HEK293T (cell line): ENCODE measurements at places on chromosomes 5 and 9.

GRCh38 chr5:113067635-113068344 is 91.2 kb downstream of the DCP2 start:
- DNase-seq, result no peak

DNA sequence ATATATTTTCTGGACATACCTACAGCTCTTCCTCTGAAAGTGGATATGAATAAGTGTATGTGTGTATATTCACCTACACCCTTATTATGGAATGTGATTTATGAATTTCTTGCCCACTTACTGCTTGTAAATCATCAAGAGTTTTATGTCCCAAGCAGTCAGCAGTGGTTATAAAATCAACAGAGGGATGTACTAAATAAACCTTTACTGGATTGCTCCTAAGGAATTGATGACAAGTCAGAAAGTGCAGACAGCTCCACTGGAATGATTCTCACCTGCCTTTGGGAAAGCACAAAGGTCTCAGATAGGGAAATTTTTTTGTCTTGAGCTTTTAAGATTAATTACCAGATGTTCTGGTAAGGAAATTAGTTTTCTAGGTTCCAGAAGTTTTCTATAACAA is 9.3 kb downstream of the TMEM174 start:
- no peak for DNase-seq

- no peak for DNase-seq
Observed at GRCh38 chr5:66213533-66213932, 69.4 kb downstream of the SREK1 start.

GRCh38 chr9:98864281-98865174 is 57.1 kb downstream of the GALNT12 start:
- no peak for DNase-seq

DNA sequence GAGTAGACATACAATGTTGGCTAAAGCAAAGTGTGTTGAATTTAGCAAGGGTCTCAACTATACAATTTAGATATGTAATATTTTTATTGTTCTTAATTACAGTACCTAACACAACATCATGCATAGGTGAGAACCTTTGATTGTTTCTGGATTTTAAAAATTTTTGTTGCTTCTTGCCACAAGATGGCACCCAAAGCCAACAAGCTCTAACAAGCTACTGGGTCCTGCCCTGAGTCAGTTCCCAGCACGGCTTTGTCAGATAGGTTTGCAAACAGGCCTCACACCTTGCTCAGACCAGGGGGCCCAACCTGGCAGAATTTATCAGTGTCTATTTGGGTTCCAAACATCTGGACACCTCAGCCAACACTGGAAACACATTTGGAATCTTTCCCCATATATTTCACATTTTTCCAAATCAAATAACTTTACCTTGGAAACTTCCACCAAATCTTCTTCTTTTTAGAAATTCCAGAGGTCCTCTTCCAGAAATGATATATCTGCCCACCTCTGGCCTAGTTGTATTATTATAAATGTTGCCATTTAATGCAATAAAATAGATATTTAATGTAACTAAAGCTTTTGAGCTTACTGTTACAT is 49.5 kb upstream of the EGFLAM start:
- peak; percentile 59 for DNase-seq

GRCh38 chr5:56262279-56262678 is 29.1 kb upstream of the ANKRD55 start:
- no peak for DNase-seq

- no peak for DNase-seq
Observed at GRCh38 chr5:93588352-93589151, 5.5 kb downstream of the NR2F1 start.

GRCh38 chr5:132190161-132190817 is 37.4 kb downstream of the P4HA2 start:
- DNase-seq, result peak; percentile 68

- no peak for DNase-seq
Observed at GRCh38 chr5:28234356-28234968, 1196.1 kb upstream of the CDH9 start.

DNA sequence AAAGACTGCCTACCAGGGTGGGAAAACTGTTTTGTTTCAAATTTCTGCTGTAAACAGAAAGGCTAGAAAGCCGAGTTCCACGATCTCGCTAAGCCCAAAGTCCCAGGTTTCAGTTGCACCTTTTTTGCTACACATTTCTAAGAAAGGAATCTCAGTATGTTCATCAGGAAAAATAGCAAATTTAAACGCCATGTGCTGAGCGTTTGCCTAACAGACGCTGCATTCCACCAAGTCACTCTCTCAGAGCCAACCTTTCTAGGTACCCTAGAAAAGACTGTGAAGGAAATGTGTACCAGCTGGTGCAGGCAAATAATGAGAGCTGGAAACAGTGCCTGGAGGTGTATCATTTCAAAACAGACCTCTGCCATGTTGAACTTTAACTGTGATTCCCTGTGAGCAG is 71.8 kb downstream of the FRMD3 start:
- no peak for DNase-seq

- peak; percentile 80 for DNase-seq
Observed at GRCh38 chr5:124735169-124735858, 11.1 kb downstream of the ZNF608 start.

GRCh38 chr9:75739884-75740611 is 150.4 kb upstream of the PCSK5 start:
- no peak for DNase-seq

GRCh38 chr5:139458580-139459407 is 3.7 kb downstream of the ECSCR start:
- DNase-seq, result no peak

- DNase-seq, result no peak
Observed at GRCh38 chr5:132655821-132656773, 1.9 kb upstream of the IL13 start.

GRCh38 chr5:109399092-109399759 is 10.5 kb downstream of the PJA2 start:
- no peak for DNase-seq

DNA sequence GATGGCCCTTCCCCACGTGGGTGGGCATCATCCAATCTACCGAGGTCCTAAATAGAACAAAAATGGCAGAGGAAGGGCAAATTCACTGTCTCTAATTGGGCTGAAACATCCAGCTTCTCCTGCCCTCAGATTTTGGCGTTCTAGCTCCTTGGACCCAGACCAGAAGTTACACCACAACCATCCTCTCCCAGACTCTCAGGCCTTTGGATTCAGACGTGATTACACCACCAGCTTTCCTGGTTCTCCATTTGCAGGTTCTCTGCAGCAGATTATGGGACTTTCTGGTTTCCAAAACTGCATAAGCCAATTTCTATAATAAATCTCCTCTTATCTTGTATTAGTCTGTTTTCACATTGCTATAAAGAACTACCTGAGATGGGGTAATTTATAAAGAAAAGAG is 73.6 kb upstream of the STARD4 start:
- no peak for DNase-seq

DNA sequence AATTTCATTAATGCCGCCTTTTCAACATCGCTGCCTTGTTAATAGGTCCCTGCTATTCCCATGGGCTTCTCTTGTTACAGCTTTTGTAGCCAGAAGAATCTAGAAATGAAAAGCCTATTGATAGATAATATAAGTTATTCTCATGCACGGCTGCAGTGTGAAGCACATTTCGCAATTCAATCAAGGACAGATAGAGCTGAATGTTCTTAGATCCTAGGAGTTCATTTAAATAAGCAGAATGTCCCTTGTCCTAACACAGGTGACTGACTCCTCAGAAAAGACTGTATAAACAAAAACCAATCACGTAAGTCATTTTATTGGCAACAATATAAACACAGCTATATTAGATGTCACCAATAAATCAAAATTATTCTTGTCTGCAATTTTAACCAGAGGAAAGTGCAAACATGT is 9.4 kb downstream of the GLIS3 start:
- DNase-seq, result no peak
